Right forelimb (tissue), 1 donor: ENCODE measurements at places on chromosomes 5 and 9.
A peak's percentile ranks its signal among the peaks of the same experiment; 100 is the strongest.

GRCh38 chr5:82494942-82495341 lies 216.8 kb upstream of the RPS23 start:
- no peak for DNase-seq

DNA sequence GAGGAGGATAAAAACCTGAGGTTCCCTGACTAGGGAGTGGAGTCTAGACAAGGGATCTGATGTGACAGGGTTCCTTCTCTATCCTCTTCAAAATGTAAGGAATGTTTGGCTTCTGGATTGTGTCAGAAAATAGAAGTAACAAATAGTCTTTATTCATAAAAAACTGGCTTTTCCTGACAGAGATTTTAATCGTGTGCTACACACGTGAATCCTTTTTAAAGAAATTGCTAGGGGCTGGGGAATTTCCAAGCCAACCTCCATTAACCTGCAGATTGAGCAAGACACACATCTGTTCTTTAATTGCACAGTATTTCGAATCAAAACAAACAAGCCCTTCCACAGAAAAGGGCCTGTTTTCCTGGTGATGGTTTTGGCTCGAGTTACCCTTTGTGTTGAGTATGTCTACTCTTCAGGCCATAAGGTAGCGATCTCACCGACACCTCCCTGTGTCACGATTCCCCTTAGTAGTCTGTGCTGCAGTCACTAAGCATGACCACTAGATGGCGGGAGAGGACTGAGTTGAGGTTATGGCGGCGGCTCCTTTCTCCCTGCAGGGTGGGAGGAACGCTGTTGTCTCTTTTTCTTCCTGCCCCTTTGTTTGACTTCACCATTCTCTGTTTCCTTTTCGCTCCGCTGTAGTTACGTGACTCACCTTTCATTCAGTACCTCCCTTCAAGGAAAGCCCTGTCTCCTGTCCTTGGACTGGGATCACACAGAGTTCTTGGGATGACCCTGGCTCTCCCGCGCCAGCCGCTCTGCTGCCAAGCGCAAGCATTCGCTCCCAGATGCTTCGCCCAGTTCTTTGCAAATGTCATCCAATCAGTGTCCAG lies 137.1 kb upstream of the SLC24A2 start:
- DNase-seq, result peak; percentile 83

DNA sequence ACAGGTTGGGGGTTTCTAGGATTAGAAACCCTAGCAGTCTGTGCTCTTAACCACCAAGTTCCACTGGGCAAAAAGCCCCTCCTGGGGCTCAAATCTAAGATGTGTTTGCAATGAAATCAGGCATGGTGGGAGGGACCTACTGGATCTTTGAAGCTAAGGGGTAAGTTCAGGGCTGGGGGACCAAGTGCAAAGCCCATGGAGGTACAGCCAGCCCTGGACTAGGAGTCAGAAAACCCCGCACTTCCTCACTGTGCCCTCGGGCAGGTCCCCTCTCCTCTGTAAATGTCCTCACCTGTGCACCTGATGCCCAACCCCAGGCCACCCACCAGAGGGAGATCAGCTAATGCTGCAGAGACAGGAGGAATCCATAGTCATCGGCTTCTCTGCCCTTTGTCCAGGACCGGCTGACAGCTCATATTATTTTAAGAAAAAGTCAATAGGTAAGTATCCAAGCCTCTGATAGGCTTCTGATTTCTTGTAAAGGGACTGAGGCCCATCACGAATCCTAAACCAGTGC lies 138.3 kb downstream of the PAX5 start:
- DNase-seq, result no peak

GRCh38 chr5:45376417-45376816 lies 319.8 kb downstream of the HCN1 start:
- no peak for DNase-seq

DNA sequence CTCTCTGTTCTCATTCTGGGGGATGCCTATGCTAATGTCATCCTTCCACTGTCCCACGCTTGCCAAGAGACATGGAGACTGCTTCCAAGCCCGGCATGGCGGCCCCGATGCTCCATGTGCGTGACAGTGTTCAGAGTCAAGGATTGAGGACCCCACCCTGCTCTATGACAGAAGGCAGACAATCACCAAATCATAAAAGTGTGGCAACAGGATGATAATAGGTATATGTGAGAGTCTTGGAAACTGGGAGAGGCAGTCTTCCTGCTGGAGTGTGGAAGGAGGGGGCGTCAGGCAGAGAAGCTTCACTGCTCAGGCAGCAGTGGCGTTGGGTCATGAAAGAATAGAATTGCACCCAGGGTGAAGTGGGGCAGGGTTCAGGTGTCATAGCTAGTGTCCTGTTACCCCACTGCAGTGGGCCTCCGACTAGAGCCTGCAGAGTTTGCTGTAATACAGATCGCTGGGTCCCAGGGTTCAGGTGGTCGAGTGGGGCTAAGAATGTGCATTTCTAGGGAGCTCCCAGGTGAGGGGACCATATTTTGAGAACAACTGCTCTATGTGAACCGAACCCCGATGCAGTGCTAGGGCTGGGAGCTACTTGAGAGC lies 12.5 kb upstream of the GADD45G start:
- no peak for DNase-seq

GRCh38 chr5:138647261-138647788 lies 72.1 kb upstream of the HSPA9 start:
- no peak for DNase-seq

- no peak for DNase-seq
Measured at GRCh38 chr9:15357050-15357653, 50.1 kb upstream of the TTC39B start.

- DNase-seq, result no peak
Measured at GRCh38 chr5:143025376-143025775, 255.2 kb downstream of the ARHGAP26 start.

DNA sequence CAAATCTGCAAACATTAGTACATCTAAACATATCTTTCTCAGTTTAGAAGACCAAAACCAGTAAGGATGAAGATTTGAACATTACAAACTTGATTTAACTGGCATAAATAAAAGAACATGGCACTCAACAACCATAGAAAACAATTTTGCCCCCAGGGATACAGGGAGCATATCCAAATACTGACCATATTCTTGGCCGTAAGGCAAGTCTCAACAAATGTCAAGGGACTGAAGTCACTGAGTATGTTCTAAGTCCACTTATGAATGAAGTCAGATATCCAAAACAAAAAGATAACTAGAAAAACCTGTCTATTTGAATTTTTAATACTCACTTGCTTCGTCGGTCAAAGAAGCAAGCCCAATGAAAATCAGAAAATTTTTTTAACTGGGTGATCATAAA lies 14.1 kb downstream of the FEM1C start:
- no peak for DNase-seq

- DNase-seq, result no peak
Measured at GRCh38 chr9:111193095-111193494, 136.9 kb downstream of the OR2K2 start.

DNA sequence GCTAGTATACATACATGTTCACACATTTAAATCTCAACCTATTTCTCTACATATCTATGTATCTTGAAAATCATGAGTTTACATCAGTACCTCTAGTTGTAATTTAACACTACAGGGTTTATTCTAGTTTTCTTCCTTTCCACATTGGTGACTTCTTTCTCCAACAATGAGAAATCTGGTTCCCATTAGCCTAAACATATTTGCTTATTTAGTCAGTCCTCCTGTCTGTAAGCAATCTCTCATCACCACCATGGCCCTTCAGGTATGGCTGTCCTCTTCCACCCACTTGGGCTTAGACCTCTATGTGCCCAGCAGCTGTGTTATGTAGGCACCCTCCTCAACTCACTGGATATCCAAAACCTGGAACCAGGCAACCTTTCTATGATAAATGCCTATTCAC lies 8.0 kb upstream of the SPATA31D1 start:
- DNase-seq, result no peak

DNA sequence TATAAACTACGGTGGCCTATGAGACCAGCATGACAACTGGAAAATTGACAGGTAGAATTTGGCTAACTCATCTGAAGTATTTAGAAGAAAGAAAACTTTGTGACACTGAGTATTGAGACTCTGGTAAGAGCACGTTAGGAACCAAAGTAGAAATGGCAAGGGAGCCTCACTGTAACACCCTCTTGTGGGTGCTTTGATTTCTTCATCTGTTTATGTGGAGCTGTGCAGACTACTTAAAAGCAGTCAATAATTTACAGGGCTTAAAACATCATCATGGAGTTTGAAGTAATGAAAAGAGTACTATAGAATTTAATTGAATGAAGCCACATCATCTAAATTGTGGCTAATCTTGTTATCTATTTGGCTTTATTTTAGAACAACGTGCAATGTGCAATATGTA lies 414.2 kb downstream of the CCDC171 start:
- DNase-seq, result no peak
